ENCODE measurements at places on chromosomes 1 and 21.

DNA sequence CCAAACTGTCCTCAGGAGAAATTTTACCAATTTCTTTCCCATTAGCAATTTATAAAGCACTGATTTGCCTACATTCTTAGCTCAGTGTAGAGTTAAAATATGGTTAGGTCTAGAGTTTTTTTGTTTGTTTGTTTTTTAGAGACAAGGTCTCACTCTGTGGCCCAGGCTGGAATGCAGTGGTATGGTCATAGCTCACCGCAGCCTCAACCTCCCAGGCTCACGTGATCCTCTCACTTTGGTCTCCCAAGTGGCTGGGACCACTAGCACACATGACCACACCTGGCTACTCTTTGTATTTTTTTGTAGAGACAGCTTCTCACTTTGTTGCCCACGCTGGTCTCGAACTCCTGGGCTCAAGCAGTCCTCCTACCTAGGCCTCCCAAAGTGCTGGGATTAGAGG, 10.6 kb upstream of the RALGPS2 start:
- no peak for DNase-seq

- DNase-seq, result no peak
Measured at GRCh38 chr1:230191855-230192254, 124.8 kb downstream of the GALNT2 start.

DNA sequence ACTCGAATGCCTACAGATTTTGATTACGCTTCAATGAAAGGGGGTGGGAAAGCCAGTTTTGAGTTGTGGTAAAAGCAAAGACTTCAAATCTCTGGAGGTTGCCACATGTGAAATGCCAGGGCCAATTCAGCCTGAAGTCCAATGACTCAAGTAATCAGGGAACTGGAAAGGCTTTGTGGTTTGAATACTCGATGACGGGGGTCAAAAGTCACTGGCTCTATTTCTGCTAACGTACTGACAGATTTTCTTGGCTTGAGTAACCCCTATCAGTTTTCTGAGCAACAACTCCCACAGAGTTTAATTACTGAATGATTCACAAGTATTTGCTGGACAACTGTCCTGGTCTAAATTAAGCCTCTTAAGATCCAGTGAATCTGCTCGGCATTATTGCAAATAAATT, 152.2 kb downstream of the SIPA1L2 start:
- DNase-seq, result no peak

DNA sequence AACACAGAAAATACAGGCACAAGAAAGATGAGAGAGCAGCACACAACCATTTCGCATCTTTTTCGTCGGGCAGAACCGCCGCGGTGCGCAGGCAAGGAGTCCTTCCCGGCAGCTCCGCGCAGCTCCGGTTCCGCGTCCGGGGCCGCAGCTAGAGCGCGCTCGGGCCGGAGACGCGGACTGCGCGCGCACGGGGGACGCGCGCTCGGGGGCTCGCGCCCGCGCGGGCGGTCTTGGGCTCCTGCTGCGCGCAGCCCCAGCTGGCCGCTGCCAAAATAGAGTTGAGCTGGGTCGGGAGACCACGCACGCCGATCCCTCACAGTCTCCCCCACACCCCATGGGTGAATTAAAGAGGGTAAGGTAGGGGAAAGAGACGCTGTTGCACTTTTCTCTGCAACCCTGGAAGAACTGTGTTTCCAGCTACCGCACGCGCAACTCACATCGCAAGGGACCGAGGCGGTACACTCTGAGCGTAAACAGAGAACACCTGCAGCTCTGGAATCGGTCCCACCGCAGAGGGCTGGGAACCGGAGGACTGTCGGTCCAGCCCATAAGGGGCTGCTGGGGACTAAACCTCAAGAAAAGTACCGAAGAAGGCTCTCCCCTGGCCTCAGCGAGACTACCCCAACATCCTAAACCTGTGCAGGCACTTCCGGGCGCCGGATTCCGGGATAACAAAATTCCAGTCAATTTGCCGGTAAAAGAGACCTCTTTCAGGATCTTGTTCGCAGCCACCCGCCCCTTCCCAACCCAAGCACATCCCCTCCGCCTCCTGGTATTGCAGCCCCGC, 1.7 kb downstream of the NR5A2 start:
- DNase-seq, result no peak

DNA sequence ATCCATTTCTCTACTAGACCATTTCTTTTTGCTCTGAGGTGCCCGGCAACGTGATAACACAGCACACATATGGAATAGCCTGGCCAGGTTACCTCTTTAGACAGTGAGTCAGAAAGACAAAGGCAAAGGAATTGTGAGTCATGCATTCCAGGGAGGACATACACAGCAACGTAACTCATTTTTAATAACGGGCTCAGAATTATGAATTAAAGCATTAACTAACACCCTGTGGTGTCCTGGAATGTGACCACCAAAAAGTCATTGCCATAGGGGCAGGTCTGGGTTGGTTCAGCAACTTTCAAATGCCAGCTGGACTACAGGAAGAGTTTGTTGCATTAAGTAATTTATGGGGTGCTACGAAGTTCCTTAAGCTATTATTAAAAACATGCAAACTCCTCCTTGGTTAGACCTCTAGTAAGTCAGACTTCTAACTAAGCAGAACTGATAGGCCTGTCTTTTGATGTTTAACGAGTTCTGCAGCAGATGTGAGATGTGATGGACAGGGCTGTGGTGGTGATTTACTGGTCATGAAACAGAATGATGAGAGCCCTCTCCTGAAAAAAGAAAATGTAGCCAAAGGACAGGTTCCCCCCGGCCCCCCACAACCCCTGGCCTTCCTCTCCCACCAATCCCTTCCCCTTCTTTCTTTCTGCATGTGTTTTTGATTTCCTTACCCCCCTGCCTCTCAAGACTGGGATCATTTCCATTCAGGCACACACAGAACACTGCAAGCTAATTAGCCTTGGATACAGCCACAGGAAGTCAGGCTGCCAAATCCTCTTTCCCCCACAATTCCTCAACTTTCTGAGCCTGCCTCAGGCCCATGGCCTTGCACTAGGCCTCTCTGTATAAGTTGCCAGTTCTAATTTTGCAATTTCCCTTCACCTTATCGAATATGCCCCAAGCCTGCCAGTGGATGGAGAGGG, 88.9 kb upstream of the HAO2 start:
- no peak for DNase-seq

Data from stimulated activated CD8-positive, alpha-beta memory T cell treated with anti-CD3 and anti-CD28 coated beads, Interleukin-7, amount 100 ng/mL, for 4 hours (primary cell).